ENCODE measurements at places on chromosomes 12 and 14.

GRCh38 chr14:47365233-47365632, 310.2 kb downstream of the MDGA2 start:
- DNase-seq, result no peak

- DNase-seq, result peak; percentile 44
Measured at GRCh38 chr12:52004042-52004648, 2.6 kb upstream of the TAMALIN start.

DNA sequence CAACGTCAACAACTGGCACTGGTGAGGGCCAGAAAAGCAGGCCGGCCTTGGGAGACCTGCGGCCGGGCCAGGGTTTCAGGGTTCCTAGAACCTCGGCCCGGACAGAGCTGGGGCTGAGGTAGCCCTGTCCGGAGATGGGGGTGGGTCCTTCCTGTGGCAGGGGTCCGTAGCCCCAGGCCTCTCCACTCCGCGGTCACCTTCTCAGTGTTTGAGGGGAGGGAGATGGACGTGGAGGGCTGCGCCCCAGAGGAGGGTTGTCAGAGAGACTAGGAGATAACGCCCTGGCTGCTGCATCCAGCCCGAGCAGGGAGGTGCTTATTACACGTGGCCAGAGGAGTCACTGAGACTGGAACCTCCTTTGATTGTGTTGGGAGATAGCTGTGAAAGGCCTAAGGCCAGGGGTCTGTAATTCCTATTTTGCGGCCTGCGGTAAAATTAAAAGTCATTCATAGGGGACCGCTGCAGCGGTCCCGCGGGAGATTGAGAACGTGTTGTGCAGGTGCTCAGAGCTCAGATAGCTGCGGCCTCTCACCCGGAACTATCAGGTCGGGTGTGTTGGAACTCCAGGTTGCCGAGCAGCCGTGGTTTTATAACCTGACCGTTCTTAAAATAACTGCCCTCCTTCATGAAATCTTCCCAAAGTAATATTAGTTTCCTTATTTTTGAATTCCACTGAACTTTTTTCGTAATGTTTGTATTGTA, 507 bp downstream of the AHSA1 start:
- peak; percentile 9 for DNase-seq

GRCh38 chr14:22428700-22429291, 160.2 kb downstream of the DAD1 start:
- no peak for DNase-seq

DNA sequence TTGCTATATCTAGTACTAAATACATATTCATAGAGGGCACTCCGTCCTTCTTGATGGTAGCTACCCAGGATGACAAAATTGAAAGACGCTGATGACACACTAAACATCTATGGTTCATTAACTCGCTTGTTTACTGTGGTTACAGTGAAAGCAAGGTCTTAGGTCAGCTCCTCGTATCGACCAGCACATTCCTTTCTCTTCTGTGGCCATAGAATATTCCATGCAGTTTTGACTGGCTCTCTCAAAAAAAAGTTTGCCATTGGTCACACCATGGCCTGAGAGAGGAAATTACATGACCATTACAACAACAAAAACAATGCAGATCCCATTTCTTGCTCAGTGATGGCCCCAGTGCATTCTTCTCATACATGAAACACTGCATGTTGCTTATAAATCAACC, 411.4 kb upstream of the SOX5 start:
- DNase-seq, result no peak

GRCh38 chr12:62123721-62124203, 136.4 kb upstream of the USP15 start:
- DNase-seq, result peak; percentile 48

DNA sequence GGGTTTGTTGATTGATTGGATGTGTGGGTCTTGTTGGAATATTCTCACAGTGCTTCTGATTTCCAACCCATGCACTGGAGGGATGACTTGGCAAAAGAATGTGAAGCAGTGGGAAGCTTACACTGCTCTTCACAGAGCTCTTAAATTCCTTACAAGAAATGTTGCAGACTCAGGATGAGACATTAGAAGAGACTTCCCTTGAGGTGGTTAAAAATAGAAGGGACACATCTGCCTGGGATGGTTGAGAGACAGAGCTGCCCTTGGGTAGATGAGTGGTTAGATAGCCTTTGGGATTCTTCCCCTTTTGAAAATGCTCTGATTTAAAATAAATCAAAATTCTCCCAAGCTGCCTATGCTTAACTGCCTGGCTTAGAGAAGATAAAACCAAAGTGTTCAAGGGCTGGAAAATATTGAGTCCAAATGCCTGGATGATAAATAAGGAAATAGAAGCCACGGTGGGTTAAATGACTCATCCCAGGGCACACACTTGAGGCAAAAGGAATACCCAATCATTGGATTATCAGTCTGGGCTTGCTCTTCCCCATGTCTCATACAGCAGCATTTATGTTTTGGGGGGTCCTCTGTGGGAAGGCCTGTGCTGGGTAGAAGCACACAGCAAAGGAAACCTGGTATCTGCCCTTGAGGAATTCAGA, 264.3 kb downstream of the AKAP6 start:
- DNase-seq, result peak; percentile 75

DNA sequence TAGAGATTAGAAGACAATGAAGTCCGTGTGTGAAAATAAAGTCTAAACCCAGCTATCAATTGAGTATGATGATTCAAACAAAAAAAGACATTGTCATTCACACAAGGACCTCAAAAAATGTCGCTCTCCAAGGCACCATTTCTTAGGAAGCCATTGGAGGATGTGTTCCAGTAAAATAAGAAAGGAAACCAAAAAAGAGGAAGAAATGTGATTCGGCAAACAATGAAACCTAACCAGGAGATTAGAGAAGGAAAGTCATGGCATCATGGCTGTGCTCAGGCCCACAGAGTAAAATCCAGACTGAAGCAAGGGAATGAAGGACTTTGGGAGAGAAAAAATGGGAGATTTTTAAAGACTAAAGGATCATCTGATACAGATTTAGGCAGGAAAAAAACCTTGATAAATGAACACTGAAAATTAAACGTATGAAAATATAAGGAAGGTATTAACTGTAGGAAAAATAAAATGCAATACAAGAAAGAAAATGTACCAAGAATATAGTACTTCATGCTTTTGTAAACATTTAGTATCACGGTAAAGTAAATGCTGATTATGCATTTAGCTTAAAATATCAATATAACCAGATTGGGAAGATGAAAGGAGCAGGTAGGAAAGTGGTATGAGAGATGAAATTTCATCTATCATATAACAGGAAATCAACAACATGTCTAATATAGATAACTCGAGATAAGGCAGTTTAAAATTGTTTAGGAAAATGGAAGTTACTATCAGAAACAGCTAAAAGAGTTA, 38.2 kb upstream of the MTHFD1 start:
- DNase-seq, result no peak

DNA sequence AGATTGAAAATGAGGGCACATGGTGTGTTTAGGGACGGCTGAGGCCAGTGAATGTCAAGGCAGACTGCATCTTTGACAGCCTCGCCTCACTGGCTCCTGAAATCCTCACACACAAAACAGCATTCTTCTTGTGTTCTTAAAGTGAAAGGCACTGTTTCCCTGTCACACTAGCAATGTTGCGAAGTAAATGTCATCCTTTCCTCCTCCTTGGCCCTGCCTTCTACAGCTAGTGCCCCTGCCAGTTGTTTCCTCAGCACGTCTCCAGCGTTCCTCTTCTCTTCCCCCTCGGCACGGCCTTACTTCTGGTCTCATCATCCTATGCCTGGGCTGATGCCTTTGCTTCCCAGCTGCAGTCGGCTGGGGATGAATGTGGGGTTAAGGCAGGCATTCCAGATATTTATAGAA, 129.4 kb upstream of the DNM1L start:
- peak; percentile 70 for DNase-seq

DNA sequence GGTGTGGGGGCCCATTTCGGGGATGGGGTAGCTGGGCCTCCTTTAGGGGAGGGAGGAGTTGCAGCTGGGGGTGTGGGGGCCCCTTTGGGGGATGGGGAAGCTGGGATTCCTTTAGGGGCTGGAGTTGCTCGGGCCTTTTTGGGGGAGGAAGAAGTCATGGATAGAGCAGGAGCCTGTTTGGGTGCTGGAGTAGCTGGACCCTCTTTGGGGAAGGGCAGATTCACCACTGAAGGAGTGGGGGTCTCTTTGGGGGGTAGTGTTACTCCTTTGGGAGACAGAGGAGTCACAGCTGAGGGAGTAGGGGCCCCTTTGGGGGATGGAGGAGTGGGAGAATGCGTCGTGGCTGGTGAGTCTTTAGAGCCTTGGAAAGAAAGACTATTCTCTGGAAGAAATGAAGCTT, 6.5 kb downstream of the NACA start:
- DNase-seq, result no peak

GRCh38 chr12:125614058-125614457, 548.8 kb downstream of the AACS start:
- no peak for DNase-seq

DNA sequence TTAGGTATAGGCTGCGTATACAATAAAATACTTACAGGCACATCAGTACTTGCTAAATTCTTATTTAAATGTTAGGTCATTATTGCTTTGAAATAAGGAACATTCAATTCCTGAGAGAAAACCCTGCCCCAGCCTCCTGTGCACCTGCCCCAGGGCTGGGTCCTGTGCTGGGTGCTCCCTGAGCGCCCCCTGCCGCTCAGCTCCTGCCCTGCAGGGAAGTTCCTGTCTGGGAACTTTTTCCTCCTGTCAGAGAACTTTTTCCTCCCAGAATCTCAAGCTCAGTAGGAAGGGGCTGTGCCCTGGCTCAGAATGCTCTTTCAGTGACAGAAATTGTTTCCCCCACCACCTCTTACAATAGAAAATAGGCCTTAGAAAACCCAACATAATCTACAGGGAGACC, 751.1 kb downstream of the TMEM121 start:
- no peak for DNase-seq

- DNase-seq, result no peak
Measured at GRCh38 chr12:70048521-70049250, 194.5 kb upstream of the CNOT2 start.

DNA sequence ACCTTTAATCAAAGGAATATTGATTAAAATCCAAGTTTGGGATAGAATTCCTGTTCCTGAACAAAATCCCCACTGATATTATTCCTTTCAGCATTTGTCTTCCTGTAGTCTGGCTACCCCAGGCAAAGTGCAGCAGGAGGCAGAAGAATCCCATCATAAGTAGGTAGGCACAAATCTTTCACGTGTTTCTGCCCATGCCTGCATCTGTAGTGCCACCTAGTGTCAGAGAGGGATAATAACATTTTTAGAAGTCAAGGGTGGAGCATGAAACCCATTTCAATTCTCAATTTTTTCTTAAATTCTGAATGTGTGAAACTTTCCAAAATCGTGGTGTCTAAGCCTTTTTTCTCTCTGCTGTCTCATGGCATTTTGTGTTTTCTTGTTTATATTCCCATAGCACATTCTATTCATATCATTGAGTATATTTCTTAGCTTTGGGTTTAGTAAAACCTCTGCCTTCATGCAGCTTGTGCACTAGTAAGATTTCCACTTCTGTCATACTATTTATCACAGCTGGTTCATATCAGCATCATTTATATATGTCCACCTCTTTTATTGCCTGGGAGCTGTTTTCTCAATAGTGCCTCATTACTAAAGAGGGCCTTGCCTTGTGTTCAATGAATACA, 47.8 kb upstream of the RERG start:
- DNase-seq, result peak; percentile 70

DNA sequence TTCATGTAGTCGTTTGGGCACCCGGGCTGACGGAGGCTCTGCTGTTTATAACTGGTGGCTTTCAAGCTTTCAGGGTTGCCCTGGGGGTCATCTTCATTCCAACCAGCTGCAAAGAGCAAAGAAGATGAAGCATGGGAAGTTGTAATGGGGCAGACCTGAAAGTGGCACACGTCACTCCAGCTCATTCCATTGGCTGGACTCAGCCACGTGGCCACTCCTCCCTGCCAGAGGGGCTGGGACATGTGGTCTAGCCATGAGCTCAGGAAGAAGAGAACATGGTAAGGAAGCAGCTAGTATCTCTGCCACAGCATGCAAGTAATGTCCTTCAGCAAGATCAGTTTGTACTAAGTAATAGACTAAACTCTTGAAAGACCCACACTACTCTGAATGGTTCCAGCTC, 51.7 kb upstream of the FERMT2 start:
- DNase-seq, result no peak

DNA sequence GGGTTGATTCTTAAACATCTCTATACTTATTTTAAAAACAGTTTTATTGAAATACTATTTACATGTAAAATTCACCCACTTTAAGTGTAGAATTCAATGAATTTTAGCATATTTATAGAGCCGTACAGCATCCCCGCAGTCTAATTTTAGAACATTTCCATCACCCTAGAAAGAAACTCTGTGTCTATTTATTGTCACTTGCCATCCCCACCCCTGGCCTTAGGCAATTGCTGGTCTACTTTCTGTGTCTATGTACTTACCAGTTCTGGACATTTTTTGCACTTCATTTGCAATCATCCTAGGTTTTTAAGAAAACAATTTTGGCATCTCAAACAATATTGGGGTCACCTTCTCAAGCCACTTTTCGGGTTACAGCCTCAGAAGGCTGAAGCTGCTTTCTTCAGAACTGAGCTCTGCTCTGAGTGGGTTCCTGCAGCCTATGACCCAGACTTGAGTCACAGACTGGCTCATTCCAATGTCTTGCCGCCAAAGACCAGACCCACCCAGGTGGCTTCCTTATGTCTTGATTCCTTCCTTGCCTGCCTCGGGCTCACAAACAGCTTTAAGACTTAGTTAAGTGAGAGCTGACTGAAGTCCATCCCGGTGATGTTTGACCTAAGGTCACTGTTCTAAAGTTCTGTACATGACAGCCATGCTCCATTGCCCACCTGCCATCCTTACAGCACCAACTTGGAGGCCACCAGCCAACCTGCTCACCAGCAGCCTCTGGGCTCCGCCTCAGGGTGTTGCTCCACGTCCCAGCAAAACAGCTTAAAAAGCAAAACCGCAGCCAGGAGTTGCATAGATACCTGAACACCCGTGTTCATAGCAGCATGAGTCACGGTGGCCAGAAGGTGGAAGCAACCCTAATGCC, 131.5 kb downstream of the CHST11 start:
- peak; percentile 77 for DNase-seq

- DNase-seq, result no peak
Measured at GRCh38 chr14:100467046-100467750, 120.0 kb downstream of the BEGAIN start.

- no peak for DNase-seq
Measured at GRCh38 chr14:59788176-59788575, 82.4 kb downstream of the RTN1 start.

DNA sequence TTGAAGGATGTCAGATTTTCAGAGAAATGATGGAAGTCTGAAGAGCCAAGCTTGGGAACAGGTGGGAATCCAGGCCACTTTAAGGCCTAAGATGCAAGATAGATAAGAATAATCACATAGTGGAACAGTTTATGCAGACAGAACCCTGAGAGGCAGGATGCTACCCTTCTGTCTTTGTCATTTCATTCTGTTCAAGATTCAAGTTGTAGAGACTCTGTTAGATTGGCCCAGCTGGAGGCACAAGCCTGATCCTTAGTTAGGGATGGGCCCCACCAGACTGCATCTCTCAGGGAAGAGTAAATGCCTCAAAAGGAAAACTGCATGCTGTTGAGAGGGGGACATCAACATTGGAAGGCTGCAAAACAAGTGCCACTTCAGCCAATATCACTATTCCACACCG, 287.0 kb downstream of the PCNX1 start:
- DNase-seq, result no peak

- DNase-seq, result peak; percentile 37
Measured at GRCh38 chr12:119715268-119715620, 47.3 kb downstream of the PRKAB1 start.

GRCh38 chr14:62168564-62169155, 406.4 kb downstream of the SNAPC1 start:
- DNase-seq, result no peak
